ENCODE measurements at places on chromosomes 16 and 17.

DNA sequence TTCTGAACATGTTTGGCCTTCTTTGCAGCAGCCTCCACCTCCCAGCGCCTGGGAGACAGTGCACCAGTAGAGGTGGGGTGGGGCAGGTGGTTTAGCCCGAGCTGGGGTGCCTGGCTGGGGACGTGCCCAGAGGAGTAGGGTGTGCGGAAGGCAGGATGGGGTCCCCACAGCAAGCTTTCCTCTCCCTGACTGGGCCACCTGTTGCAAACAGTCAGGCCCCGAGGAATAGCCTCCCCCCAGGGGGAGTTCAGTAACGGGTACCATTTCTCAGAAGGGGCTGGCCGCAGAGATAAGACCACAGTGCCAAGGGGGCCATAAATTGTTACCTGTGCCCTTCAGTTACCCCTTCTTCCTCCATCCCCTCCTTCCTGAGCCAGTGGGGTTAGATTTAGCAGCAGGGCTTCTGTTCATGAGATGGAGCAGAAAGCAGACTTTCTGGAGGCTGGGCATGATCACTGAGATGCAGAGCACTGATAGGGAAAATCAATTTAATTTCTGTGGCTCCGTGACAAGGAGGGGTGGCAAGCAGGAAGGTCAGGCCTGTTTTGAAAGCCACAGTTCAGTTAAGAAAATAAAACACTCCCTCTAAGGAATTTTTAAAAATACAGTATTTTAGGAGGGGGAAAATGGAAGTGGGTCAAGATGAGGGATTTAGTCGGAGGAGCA, 181.9 kb downstream of the MSI2 start:
- no peak for DNase-seq

- no peak for DNase-seq
These were observed 1.4 kb upstream of the GRN start for GRCh38 chr17:44343510-44344209.

DNA sequence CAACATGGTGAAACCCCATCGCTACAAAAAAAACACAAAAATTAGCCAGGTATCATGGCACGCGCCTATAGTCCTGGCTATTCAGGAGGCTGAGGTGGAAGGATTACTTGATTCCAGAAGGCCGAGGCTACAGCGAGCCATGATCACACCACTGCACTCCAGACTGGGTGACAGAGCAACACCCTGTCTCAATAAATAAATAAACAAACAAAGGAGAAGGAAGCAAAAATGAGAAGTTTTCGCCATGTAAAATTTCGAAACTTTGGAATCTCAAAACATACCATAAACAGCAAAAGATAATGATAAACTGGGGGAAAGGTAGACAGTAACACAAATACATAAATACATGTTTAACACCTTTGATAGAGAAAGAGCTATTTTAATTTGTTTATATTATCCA, 130.9 kb downstream of the ZFHX3 start:
- DNase-seq, result no peak

DNA sequence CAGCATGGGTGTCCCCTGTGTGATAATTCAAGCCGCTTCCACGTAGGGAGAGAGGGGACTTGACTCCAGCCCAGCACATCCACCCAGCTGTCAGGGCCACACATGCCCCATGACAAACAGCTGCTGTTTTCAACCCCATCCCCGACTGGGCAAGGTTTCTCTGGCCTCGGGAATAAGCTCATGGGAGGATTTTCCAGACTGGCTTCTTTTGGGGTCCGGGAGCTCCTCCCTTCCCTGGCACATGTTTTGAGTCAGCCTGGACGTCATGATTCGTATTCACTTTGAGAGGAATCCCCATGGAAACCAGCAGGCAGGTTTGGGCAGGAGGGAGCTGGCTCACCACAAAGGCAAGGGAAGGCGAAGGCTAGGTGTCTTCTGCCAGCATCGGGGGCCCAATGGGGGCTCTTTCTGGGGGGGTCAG, 156.4 kb downstream of the CMIP start:
- DNase-seq, result no peak

DNA sequence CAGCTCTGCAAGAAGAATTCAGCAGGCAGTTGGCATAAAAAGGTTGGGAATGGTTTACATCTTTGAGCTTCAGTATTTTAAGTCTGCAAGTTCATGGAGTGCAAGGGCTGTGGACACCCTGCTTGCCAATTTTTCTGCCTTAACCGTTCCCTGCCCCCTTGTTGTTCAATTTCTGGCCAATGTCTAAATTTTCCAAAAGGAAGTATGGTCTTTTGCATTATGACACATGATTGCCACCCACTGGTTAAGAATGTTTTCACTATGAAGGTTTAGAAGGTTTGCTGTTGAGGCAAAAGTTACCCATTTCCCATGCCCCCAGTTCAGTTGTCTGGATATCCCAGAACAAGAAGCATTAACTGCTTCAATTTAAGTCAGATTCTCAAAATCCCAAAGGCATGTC, 441.9 kb downstream of the CDH13 start:
- DNase-seq, result no peak

- no peak for DNase-seq
These were observed 88.9 kb downstream of the AATF start for GRCh38 chr17:37037590-37038155.

- no peak for DNase-seq
These were observed 143.7 kb upstream of the RCVRN start for GRCh38 chr17:10048629-10049350.

DNA sequence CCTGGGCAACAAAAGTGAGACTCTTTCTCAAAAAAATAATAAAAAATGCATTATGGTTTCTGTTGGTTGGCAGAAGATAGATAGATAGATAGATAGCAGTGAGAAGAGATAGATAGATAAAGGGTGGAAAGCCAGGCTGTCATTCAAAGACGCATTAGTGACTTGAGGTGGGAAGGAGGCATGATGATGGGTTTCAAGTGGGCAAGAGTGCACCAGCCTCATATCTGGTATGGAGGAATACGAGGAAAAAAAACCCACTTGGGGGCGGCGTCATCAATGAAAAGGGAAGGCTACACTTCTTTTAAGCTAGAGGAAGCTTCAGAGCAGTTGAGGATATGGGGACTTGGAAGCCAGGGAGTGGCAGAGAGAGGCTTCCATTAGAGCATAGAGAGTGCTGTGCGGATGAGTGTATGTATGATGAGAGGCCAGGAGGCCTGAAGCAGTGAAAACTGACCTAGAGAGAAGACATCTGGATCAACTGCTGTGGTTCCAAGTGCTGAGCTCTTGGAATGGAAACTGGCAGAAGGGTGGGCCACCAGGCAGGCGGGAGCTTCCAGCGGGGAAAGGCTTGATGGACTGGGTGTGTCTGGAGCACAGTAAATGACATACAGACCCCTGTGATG, 31.8 kb downstream of the CEP95 start:
- no peak for DNase-seq

DNA sequence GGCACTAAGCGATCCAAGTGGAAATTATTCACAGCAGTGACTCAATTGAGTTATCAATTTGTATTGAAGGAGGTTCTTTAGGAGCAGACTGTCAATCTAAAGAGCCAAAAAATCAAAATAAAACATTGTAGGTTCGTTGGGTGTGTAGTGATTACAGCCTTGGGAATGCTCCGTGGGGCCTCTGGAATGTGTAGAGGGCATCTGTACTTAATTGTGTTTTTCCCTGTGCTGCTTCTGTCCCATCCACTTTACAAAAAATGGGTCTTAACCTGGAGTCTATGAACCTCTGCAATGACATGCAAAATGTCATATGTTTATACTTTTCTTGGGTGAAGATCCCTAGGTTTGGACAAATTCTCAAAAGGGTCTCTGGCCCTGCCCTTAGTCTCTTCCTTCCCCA, 215.1 kb downstream of the CCDC182 start:
- DNase-seq, result no peak

DNA sequence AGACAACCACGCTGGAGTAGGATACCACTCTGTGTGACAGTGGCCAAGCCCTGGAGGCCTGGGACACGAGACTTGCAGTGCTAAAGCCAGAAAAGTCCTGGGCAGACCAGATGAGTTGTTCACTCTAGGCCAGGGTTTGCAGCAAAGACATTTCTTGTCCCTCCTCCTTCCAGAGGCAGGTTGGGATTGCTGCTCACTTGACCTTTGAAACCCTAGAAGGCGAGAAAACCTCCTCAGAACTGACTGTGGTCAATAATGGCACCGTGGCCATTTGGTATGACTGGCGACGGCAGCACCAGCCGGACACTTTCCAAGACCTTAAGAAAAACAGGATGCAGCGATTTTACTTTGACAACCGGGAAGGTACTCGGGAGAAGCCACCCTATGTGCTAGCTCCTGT, 9.8 kb upstream of the EPN3 start:
- no peak for DNase-seq

DNA sequence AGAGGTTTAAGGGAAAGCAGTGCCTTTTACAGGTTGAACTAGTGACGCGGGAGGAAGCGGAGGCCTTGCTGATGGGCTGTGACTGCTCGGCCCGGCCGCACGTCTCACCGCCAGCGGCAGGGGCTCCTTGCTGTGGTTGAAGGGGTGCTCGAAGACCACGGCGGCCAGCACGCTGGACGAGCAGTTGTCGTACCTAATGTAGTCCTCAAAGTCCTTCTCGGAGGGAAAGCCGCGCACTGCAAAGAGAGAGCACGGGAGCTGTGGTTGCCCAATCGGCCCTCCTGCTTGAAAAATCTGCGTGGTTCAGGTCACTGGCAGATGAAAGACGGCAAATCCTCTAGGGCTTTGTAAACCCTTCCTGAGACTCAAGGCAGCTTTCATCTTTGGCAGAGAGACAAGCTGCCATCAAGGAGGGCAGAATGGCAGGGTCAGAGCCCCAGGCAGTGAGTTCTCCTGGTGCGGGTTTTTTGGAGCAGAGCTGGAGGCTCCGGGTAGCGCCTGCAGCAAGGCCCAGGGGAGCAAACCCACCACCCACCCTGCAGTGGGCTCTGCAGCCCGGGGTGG, 16.1 kb downstream of the ABCA3 start:
- no peak for DNase-seq

DNA sequence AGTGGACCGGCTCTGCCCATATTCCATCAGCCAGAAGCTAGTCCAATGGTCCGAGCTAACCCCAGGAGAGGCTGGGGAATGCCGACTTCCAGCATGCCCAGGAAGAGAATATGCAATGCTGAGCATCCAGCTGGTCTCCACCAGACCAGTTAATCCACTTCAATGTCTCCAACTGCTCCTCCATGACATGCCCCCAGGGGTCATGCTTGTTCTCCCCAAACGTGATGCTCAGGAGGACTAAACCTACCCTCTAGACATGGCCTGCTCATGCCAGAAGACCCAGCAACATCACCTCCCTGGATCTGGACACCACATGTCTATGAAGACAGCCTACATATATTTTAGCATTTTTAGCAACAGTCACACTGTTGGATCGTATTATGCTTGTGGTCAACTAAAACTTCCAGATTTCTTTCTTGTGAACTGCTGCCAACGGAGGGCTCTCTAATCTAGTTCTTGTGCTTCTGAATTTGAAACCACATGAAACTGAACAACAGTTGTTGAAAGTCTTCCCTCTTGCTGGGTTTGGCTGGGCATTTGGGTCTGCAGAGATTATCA, 245.1 kb downstream of the SOX9 start:
- no peak for DNase-seq

DNA sequence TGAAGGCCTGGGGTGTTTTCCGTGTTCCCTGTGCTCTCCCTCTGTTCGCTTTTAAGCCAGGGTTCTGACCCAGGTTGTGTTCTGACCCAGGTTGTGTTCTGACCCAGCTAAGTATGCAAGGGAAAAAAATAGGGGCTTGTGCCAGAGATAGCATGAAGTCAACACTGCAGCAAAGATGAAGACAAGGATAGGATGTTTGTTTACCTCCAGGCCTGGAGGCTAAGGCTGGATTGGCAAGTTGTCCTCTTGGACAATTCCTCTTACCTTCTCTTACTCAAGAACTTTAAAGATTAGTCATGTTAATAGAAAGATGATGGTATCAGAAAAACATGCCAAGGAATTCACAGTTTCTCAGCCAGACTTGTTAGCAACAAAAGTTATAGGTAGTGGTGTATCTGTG, 19.4 kb downstream of the LYRM9 start:
- DNase-seq, result no peak

DNA sequence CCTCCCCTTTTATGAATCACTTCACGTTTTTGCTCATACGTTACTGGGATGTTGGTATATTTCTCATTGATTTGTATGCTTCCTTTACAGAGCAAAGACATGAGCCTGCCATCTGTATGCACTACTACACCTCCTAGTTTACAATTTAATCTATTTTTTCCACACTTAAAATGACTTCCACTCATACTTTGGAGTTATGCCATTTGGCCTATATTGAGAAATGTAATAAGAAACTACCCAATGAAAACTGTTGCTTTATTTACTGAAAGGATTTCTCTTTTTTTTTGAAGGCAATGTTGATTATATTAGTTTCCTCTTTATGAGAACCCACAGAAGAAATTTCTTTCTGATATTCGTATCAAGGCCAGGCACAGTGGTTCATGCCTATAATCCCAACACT, 43.1 kb downstream of the DUSP14 start:
- DNase-seq, result no peak

DNA sequence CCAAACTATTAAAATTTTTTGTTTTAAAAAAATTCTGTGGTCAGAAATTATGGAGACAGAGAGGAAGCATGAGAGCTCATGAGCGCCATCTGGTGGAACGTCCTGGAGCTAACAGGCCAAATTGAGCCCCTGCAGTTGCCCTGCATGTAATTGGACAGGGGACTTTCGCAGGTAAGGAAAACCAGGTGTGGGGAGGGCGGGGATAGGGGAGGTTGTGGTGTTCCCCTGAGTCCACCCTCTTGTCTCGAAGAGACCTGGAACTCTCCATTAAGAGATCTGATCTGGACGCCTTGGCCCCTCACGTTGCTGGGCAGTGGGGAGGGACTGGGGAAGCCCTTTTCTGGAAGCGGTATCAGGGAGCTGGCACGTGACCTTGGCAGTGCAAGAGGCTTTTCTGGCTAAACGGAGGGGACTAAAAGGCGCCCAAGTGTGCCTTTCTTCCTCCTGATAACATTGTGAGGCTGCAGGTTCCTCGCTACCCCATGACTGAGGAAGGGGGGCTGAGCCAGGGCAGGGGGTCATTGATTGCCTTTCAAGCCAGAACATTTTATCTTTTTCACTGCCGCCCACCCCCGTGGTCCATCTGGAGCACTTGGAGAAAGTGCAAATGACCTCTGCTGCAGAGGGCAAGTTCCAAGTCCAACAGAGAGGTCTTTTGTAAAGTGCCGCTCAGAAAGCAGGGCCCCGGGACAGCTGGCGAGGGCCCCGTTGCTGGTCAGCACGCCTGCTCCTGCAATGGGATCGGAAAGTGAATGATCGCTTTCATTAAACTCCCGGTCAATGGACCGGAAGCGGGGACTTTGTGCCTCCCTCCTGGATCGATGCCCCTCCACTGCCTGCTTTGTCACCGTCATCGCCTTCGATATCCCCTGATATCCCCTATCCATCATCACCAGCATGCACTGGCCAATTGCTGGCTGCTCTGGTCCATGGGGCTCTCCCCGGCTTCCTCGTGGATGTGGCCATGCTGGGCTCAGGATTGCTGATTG, 18.4 kb downstream of the PDILT start:
- peak; percentile 18 for DNase-seq
